Prostate gland (tissue), 2 donors: ENCODE measurements at places on chromosomes 11 and 22. TPM values are rescaled to one million over a fixed set of nuclear protein-coding genes. Genes with fewer than 3 reads are reported as not detected.

GRCh38 chr11:105856954-105857353 is 165.1 kb downstream of the MSANTD4 start:
- no peaks in the 10 kb centered on the region for H3K36me3 ChIP-seq
- H3K27me3 ChIP-seq, result no peaks in the 10 kb centered on the region
- no peak overlapping the region for H3K4me3 ChIP-seq
- H3K27ac ChIP-seq, result no peak overlapping the region
- DNase-seq, result no peak

- no peak overlapping the region for H3K4me3 ChIP-seq
- H3K36me3 ChIP-seq, result no peaks in the 10 kb centered on the region
- no peak overlapping the region for H3K27ac ChIP-seq
- no peaks in the 10 kb centered on the region for H3K4me1 ChIP-seq
- H3K27me3 ChIP-seq, result no peaks in the 10 kb centered on the region
Observed at GRCh38 chr11:22734628-22735345, 68.4 kb downstream of the GAS2 start.

GRCh38 chr11:70119502-70119901 is 41.4 kb downstream of the ANO1 start:
- no peak overlapping the region for H3K27ac ChIP-seq
- H3K4me1 ChIP-seq, result no peaks in the 10 kb centered on the region
- H3K36me3 ChIP-seq, result no peaks in the 10 kb centered on the region
- H3K4me3 ChIP-seq, result no peak overlapping the region

GRCh38 chr11:120131941-120132644 is 5.8 kb downstream of the TRIM29 start:
- peak; percentile 86 for DNase-seq
- H3K27me3 ChIP-seq, result no peaks in the 10 kb centered on the region
- H3K4me3 ChIP-seq, result no peak overlapping the region
- no peaks in the 10 kb centered on the region for H3K36me3 ChIP-seq
- H3K4me1 ChIP-seq, result peaks cover 4% of the 10 kb centered on the region

- H3K27me3 ChIP-seq, result no peaks in the 10 kb centered on the region
- DNase-seq, result no peak
- H3K36me3 ChIP-seq, result no peaks in the 10 kb centered on the region
Observed at GRCh38 chr22:27381552-27381951, 420.0 kb downstream of the MN1 start.

- no peak overlapping the region for H3K4me3 ChIP-seq
- H3K27me3 ChIP-seq, result no peaks in the 10 kb centered on the region
- no peaks in the 10 kb centered on the region for H3K36me3 ChIP-seq
- no peak for DNase-seq
Observed at GRCh38 chr11:130458410-130458729, 9.9 kb downstream of the ADAMTS15 start.

GRCh38 chr11:91104237-91104636 is 881.4 kb upstream of the CHORDC1 start:
- H3K27ac ChIP-seq, result no peak overlapping the region
- no peak for DNase-seq
- H3K4me1 ChIP-seq, result no peaks in the 10 kb centered on the region
- no peaks in the 10 kb centered on the region for H3K27me3 ChIP-seq
- no peaks in the 10 kb centered on the region for H3K36me3 ChIP-seq

DNA sequence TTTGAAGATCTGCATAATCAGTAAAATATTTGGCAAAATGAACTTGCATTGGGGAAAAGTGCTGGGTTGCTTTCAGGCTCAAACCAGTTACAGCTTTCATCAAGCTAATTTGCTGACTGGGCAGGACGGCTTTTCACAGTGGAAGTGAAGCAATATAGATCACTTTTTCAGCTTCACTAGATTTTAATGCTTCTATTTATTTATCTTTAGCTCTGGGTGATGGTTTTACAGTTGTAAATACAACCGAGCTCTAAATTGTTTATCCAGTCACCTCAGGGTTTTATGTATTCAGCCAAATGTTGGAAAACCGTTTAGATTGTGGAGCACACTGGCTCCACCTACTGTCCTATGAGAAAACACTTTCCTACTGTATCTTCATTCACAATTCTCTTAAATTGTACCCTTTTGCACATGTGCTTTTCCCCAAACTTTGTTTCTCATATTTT is 58.2 kb downstream of the ACER3 start:
- H3K27ac ChIP-seq, result no peak overlapping the region
- no peaks in the 10 kb centered on the region for H3K4me1 ChIP-seq
- H3K36me3 ChIP-seq, result no peaks in the 10 kb centered on the region
- peak; percentile 28 for DNase-seq
- H3K27me3 ChIP-seq, result no peaks in the 10 kb centered on the region

GRCh38 chr11:57885298-57886050 is 123.9 kb downstream of the CTNND1 start:
- no peaks in the 10 kb centered on the region for H3K36me3 ChIP-seq
- no peak for DNase-seq

DNA sequence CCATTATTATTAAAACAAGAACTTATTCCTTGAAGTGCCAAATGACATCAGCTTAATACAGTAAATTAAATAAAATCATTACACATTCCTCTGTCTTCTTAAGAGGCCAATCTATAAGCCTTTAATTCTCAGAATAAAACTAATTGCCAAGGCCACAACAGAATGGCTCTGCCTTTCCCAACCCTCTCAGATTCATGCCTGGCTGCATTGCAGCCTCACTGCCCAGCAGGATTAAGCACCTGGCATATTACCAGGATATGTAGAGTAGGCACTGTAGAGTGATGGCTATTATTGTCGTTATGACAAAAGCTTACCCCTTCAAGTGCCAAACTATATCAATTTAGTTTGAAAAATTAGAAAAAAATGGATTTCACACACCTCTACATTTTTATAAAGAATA is 9.4 kb upstream of the CALCA start:
- H3K27ac ChIP-seq, result no peak overlapping the region
- H3K36me3 ChIP-seq, result no peaks in the 10 kb centered on the region
- no peaks in the 10 kb centered on the region for H3K4me1 ChIP-seq
- DNase-seq, result no peak
- H3K4me3 ChIP-seq, result no peak overlapping the region

- DNase-seq, result no peak
- no peaks in the 10 kb centered on the region for H3K36me3 ChIP-seq
- H3K27me3 ChIP-seq, result no peaks in the 10 kb centered on the region
- peak overlapping the region; percentile 6 for H3K27ac ChIP-seq
- no peak overlapping the region for H3K4me3 ChIP-seq
- peaks cover 10% of the 10 kb centered on the region for H3K4me1 ChIP-seq
Observed at GRCh38 chr11:66906061-66906733, 49.3 kb downstream of the LRFN4 start.

DNA sequence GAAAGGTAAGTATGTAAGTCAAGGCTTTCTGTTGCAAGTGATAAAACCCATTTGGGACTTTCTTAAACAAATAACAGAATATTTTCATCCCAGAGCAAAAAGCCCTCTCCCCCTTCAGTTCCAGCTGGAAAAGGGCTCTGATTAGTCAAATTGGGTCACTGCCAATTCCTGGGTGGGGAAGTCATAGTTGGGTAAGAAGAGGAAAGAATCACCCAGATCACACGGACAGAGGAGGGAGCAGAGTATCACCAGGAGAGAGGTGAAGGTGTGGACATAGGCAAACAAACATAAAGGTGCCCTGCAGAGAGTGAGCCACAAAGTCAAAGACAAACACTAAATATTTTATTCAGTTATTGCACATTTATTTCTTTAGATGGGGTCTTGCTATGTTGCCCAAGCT is 36.3 kb upstream of the SORL1 start:
- H3K27ac ChIP-seq, result no peak overlapping the region
- no peaks in the 10 kb centered on the region for H3K4me1 ChIP-seq
- DNase-seq, result no peak
- H3K27me3 ChIP-seq, result no peaks in the 10 kb centered on the region
- H3K36me3 ChIP-seq, result no peaks in the 10 kb centered on the region

GRCh38 chr11:68812526-68812925 is 29.2 kb downstream of the CPT1A start:
- no peaks in the 10 kb centered on the region for H3K36me3 ChIP-seq
- no peaks in the 10 kb centered on the region for H3K4me1 ChIP-seq
- H3K4me3 ChIP-seq, result no peak overlapping the region
- H3K27me3 ChIP-seq, result no peaks in the 10 kb centered on the region

- no peak overlapping the region for H3K27ac ChIP-seq
- no peaks in the 10 kb centered on the region for H3K27me3 ChIP-seq
- H3K36me3 ChIP-seq, result no peaks in the 10 kb centered on the region
- H3K4me3 ChIP-seq, result no peak overlapping the region
- H3K4me1 ChIP-seq, result no peaks in the 10 kb centered on the region
Observed at GRCh38 chr11:47850337-47850736, 2.2 kb upstream of the NUP160 start.

GRCh38 chr11:114010931-114011330 is 36.0 kb downstream of the HTR3A start:
- H3K27me3 ChIP-seq, result no peaks in the 10 kb centered on the region
- no peaks in the 10 kb centered on the region for H3K36me3 ChIP-seq
- H3K4me3 ChIP-seq, result no peak overlapping the region
- H3K4me1 ChIP-seq, result no peaks in the 10 kb centered on the region
- no peak for DNase-seq

- no peak overlapping the region for H3K4me3 ChIP-seq
- no peak overlapping the region for H3K27ac ChIP-seq
- no peaks in the 10 kb centered on the region for H3K36me3 ChIP-seq
- DNase-seq, result no peak
- no peaks in the 10 kb centered on the region for H3K27me3 ChIP-seq
- H3K4me1 ChIP-seq, result no peaks in the 10 kb centered on the region
Observed at GRCh38 chr11:11400635-11401232, 47.7 kb upstream of the CSNK2A3 start.

DNA sequence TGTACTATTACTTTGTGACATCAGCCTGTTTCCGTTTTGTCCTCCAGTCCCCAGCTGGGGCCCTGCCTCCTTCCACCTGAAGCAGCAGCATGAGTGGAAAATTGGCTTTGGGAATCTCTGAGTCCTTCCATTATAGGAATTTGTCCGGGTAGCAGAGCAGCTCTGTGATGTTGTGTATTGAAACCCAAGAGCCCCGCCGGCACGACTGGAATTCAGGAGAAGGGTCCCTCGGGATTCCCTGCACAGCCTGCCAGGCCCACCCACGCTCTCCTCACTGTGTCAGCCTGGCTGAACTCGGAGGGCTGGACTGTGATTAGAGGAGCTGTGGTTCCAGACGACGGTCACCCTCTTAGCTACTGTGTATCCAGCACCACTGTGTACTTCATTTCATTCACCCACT is 18.8 kb upstream of the TSPAN18 start:
- H3K4me1 ChIP-seq, result no peaks in the 10 kb centered on the region
- no peak overlapping the region for H3K27ac ChIP-seq
- DNase-seq, result no peak
- no peaks in the 10 kb centered on the region for H3K27me3 ChIP-seq
- no peaks in the 10 kb centered on the region for H3K36me3 ChIP-seq
- no peak overlapping the region for H3K4me3 ChIP-seq

DNA sequence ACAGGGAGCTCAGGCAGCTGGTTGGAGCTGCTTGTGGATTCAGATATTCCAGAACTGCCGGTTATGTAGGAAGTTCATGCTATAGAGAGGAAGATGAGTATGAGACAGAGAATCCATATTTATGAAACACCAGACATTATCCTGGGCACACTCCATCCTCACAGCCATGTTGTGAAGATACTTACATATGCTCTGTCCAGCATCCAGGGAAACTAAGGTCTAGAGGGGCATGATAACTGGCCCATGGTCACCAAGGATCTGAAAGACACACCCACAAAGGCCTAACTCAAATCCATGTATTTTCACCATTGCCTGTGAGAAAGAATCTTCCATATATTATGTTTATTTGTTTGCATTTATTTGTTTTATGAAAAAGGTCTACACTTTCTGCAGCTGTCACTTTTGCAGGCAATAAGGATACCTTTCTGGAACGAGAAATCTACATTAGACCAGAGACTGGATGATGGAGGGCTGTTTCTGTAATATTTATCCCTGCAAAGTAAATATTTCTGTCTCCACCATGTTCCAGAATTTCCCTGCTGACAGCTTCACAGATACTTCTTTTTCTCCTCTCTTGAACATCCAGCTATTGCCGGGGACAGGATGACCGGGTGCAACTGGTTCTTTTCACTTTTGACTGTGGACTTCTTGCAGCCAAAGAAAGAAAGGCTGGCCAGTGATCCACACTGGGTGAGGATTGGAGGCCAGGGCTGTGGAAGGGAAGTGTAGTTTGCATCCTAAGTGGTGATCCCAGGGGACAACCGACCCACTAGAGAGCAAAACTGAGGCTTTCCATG is 145.9 kb upstream of the NAV2 start:
- H3K4me1 ChIP-seq, result peaks cover 3% of the 10 kb centered on the region
- no peak for DNase-seq
- H3K4me3 ChIP-seq, result no peak overlapping the region
- H3K27ac ChIP-seq, result no peak overlapping the region
- H3K36me3 ChIP-seq, result no peaks in the 10 kb centered on the region

GRCh38 chr11:128488471-128488870 is 98.9 kb downstream of the ETS1 start:
- no peaks in the 10 kb centered on the region for H3K36me3 ChIP-seq
- DNase-seq, result no peak
- no peak overlapping the region for H3K27ac ChIP-seq
- no peaks in the 10 kb centered on the region for H3K27me3 ChIP-seq
- H3K4me3 ChIP-seq, result no peak overlapping the region

DNA sequence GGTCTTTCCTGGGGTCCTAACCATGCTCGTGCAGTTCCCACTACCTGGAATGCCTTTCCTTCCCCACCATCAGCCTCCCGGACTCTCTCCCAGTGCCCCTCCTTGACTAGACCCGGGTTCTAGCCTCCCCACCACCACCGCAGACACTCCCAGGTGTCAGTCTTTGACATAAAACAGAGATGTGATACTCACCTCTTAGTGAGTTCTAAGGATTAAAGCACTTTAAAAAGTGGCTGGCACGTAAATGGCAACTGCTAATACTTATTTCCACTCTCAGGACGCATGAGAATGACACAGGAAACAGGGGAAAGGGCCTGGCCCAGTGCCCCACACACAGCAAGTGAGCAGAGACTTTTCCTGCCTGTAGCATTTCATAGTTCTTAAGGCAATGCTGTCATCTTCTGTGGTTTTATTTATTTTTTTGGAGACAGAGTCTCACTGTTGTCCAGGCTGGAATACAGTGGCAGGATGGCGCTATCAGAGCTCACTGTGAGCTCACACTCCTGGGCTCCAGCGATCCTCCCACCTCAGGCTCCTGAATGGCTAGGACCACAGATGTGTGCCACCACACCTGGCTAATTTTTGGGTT is 1.9 kb upstream of the SLC25A45 start:
- H3K27ac ChIP-seq, result peak overlapping the region; percentile 95
- peaks cover 9% of the 10 kb centered on the region for H3K4me1 ChIP-seq
- H3K36me3 ChIP-seq, result no peaks in the 10 kb centered on the region
- no peaks in the 10 kb centered on the region for H3K27me3 ChIP-seq
- no peak for DNase-seq

- no peaks in the 10 kb centered on the region for H3K36me3 ChIP-seq
- DNase-seq, result no peak
- no peaks in the 10 kb centered on the region for H3K4me1 ChIP-seq
- no peaks in the 10 kb centered on the region for H3K27me3 ChIP-seq
Observed at GRCh38 chr11:1341928-1342524, 32.6 kb upstream of the TOLLIP start.

The TMPRSS4 gene
- total RNA-seq, result 6.4 TPM

The SPDYC gene
- not detected for total RNA-seq

The FGF4 gene
- total RNA-seq, result 0.28 TPM

The OR52A5 gene
- not detected for total RNA-seq

The FREY1 gene
- total RNA-seq, result 0.59 TPM

The GAB2 gene
- 7.4 TPM for total RNA-seq

The SCN3B gene
- 3.5 TPM for total RNA-seq

The TRIM3 gene
- 20.3 TPM for total RNA-seq

The C1QTNF6 gene
- 9.3 TPM for total RNA-seq

The POU2AF3 gene
- 9.5 TPM for total RNA-seq

The CLCF1 gene
- total RNA-seq, result 2.5 TPM

The SCGB1C1 gene
- not detected for total RNA-seq

The SHANK3 gene
- total RNA-seq, result 18.3 TPM

The MMP11 gene
- total RNA-seq, result 6.3 TPM

The PIWIL4 gene
- 17.2 TPM for total RNA-seq

The SLC6A5 gene
- total RNA-seq, result 0.40 TPM
